ENCODE measurements at places on chromosomes 5 and 9.
A peak's percentile ranks its signal among the peaks of the same experiment; 100 is the strongest.

GRCh38 chr5:139025651-139026050 is 150.5 kb upstream of the LRRTM2 start:
- DNase-seq, result no peak

GRCh38 chr9:35426627-35427026 is 63.3 kb upstream of the RUSC2 start:
- no peak for DNase-seq

- DNase-seq, result no peak
Observed at GRCh38 chr9:82882138-82882537, 180.8 kb downstream of the RASEF start.

DNA sequence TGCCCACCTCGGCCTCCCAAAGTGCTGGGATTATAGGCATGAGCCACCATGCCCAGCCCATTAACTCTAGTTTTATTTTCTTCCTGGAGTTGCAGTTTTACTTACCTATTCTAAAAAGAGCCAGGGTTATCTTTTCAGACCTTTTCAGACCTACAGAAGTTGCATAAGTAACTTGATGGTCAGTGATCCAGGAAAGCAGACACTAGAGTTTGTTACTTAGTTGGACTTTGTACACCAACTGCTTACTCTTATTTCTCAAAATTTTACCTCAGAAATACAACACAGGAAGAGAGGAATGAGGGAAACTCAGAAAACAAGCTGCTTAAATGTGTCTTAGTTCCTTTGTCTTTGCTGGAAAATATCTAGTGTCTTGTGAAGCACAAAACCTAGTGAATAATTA is 25.4 kb downstream of the RAD23B start:
- DNase-seq, result no peak

DNA sequence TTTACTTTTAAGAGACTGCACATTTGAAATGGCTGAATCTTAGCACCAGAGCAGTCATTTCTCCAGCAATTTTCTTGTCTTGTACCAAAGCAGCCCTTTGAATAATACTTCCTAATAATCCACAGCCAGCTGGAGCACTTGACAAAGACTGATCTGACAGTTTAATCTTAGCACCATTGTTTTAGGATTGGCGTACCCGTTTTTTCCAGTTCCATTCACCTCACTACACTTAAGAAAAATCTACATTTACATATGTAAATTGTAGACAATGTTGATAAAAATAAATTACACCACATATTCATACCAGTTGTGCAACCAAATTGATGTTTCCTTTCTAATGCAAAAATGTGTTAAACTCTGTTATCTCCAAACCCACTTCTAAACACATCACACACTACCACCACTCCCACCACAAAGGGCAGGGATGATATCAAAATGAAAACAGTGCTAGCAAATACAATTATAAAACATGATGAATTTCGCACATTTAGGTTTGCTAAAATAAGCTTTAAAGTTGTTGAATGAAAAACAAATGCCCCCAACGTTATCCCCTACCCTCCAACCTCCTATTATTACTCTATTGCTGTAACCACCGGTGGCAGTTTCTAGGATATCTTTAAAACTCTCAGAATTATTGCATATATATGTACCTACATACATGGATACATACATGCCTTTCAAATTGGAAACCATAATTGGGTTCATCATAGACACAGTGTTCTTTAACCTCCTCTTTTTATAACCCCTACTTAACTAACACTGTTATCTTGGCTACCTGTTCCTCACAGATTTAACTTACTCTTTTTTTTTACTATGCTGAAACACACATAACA is 21.5 kb downstream of the SERINC5 start:
- no peak for DNase-seq

GRCh38 chr5:110932755-110933488 is 138.6 kb upstream of the TSLP start:
- DNase-seq, result no peak

DNA sequence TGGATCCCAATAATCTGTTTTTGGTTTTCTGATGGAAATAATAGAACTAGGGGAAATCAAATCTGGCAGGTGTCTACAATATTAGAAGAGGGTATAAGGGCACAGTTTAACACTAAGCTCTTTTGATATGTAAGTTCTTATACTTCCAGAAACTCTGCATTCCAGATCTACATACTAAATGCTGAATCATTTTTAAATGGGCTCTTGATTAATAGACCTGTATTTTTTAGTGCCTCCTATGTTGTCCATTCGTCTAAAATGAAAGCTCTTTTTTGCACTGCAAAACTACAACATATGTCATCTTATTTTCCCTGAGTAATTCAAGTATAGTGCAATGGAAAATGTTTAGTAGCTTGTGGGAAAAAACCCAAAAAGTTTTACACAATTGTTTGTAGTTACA is 44.2 kb downstream of the NR6A1 start:
- DNase-seq, result no peak

- no peak for DNase-seq
Observed at GRCh38 chr9:4822057-4822456, 29.3 kb downstream of the RCL1 start.

GRCh38 chr9:77954013-77954665 is 77.5 kb downstream of the GNAQ start:
- DNase-seq, result no peak

DNA sequence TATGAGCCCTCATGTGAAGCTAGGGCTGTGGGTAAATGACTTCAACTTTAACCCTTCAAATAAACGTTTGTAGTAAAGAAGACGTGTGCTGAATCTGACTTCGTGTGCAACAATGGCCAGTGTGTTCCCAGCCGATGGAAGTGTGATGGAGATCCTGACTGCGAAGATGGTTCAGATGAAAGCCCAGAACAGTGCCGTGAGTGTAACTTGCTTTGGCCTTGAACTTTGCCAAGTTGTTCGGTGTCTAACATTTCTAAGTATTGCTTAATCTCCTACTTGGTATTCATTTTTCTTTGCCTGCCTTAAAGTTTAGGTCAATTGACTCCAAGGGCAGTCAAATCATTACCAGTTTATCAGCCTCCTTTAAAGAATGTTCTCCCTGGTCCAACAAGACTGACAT is 18.2 kb downstream of the VLDLR start:
- DNase-seq, result no peak

GRCh38 chr5:107619781-107620180 is 51.0 kb downstream of the EFNA5 start:
- no peak for DNase-seq

DNA sequence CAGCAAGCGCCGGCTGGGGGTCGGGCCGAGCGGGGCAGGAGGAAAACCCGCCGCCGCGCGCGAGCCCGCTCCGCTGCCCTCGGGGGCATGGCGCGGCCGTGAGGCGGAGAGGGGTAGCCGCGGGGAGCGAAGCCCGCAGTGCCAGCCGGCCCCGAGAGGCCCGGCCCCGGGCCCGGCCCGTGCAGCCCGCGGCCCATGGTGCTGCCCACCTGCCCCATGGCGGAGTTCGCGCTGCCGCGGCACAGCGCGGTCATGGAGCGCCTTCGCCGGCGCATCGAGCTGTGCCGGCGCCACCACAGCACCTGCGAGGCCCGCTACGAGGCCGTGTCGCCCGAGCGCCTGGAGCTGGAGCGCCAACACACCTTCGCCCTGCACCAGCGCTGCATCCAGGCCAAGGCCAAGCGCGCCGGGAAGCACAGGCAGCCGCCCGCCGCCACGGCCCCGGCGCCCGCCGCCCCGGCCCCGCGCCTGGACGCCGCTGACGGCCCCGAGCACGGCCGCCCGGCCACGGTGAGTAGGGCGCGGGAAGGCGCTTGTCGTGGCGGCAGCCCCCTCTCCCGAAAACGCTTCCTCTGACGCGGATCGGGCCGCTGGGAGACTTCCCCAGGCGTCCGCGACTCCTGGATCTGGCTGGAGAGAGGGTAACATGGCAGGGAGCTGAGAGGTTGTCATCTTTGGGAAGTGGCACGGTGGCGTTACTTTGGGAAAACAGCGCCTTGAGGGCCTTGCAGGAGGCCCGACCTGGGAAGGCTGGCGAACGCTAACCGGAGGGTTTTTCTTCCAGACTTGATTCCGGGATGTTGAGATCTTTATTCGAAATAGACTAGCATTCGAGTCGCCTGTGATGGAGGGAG is 523 bp downstream of the MAML1 start:
- DNase-seq, result peak; percentile 26

DNA sequence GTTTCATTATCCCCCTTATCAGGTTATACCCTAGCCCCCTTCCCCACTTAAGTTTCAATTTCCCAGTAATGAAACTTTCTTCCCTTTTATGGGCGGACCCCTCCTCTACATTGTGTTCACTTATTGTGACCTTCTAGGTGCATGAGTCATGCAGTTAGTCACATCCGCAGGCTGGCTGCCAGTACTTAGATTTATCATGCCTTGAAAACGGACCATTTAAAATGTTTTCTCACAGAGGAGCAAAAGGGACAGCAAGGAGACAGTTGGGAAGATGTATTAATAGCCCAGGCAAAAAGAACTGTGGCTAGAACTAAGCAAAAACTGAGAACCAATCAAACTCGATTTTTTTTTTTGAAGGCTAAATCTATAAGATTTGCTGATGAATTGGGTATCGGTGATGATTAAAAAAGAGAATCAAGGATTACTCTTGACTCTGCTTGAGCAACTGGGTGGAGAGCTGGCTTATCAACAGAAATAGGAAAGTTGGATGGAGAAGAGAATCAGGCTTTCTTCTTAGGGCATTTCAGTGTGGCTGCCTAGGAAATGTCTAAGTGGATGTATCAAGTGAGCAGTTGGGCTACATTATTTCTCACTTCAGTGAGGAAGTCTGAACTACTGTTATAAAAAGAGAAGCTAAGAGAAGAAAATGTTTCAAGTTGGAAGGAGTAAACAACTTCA is 615.0 kb downstream of the HINT1 start:
- no peak for DNase-seq

- DNase-seq, result no peak
Observed at GRCh38 chr9:18739641-18740318, 265.8 kb downstream of the ADAMTSL1 start.

GRCh38 chr5:67051164-67051563 is 145.4 kb downstream of the CD180 start:
- DNase-seq, result no peak

GRCh38 chr5:95382801-95383200 is 8.4 kb upstream of the FAM81B start:
- DNase-seq, result no peak

GRCh38 chr5:20445326-20445860 is 457.4 kb upstream of the CDH18 start:
- no peak for DNase-seq

GRCh38 chr5:176886336-176887251 is 12.6 kb downstream of the HK3 start:
- DNase-seq, result no peak

DNA sequence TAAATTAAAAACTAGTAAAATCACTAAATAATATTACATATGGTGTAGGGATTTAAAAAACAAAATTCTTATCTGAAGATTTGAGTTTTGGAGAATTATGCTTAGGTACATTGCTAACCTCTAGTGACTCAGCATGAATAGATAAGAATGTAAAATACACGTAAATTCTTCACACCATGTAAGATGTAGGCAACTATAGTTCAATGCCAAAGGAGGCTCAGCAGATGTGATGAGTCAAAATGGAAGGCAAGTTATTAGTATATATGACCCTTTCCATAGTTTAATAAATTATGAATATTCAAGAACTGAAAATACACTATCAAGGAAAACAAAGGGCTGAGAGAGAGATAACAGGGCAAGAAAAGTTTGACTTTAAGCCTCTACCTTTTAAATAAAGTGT is 79.0 kb downstream of the MRPS30 start:
- DNase-seq, result no peak

DNA sequence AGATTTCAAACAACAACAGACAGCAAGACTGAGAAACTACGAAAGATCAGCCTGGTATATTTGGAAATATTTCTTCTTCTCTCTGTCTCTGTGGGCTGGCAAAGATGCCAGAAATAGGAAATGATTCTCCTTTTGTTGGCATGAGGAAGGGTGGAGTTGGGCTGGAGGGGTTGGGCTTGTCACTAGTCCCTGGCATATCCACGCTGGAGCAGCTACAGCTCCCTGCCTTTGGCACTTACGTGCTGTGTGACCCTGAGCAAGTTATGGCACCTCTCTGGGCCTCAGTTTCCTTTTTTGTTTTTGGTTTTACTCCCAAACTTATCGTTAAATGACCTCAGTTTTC is 354 bp upstream of the KCNMB1 start:
- no peak for DNase-seq

GRCh38 chr5:91443761-91444467 is 60.8 kb upstream of the ARRDC3 start:
- no peak for DNase-seq

GRCh38 chr5:132098151-132098594 is 24.6 kb downstream of the CSF2 start:
- DNase-seq, result no peak

- no peak for DNase-seq
Observed at GRCh38 chr5:59591162-59591561, 302.4 kb downstream of the PDE4D start.

Data from activated gamma-delta T cell treated with Interleukin-2 at 50 U/mL for 16 hours (primary cell).